Hindlimb muscle (tissue), 1 donor: ENCODE measurements at places on chromosomes 12 and 14.

DNA sequence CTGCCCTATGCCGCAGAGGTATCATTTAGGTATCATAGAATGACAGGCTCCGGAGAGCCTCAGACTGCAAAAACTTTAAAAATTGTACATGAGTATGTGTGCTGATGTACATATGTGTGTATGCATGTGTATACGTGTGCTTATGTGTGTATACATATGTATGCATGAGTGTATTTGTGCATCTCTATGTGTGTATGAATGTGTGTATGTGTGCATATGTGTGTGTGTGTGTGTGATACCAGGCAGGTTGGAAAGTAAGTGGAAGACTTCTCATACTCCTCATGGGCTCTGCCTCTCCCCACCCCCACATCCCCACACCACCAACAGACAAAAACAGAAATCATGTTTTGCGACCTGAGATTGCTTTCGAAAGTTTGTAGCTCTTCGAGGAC lies 621 bp upstream of the TMEM117 start:
- DNase-seq: no peak

- no peak for DNase-seq
Measured at GRCh38 chr12:46108721-46109120, 118.3 kb upstream of the SCAF11 start.

GRCh38 chr14:104528496-104528895 lies 51.1 kb upstream of the C14orf180 start:
- DNase-seq: no peak

DNA sequence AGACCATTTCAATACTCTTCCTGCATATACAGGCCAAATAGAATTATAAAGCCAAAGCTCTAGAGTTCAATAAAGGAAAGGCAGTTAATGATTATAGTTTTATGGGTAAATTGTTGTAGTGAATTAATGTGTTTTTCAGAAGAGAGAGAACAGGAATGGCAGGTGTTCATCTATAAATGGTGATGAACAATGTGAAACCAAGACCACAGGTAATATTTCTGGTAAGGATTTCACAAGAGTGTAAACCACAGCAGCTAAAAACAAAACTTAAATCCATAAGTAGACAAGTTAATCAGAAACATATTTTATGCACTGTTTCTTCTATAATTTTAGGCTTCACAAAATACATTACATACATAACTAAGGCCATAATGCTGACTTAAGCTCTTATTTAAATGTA lies 204.4 kb downstream of the SYT1 start:
- no peak for DNase-seq

DNA sequence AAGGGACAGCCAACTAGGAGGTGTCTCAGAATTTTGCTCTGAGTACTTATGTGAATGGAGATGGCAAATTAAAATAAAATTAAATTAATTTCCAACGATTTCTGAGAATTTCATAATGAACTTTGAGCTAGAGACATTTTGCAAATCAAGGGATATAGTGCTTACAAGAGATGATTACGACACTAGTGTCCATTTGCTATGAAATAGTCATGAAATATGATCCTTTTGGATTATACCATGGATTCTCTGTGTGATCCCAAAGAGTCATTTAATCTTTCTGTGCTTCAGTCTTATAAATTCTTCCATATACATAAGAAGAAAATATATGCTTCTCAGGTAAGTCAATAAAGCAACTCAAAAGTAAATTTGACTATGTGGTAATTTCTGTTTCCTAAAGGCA lies 240.6 kb downstream of the SLC25A21 start:
- no peak for DNase-seq
